ENCODE measurements at places on chromosomes 2 and 18. TPM values are rescaled to one million over a fixed set of nuclear protein-coding genes. Genes with fewer than 3 reads are reported as not detected.
A peak's percentile ranks its signal among the peaks of the same experiment; 100 is the strongest.

GRCh38 chr2:43199492-43200488 is 26.6 kb downstream of the ZFP36L2 start:
- peaks cover 12% of the 10 kb centered on the region for H3K4me1 ChIP-seq
- H3K27ac ChIP-seq: no peak overlapping the region
- no peak for DNase-seq
- H3K36me3 ChIP-seq: no peaks in the 10 kb centered on the region
- no peaks in the 10 kb centered on the region for H3K27me3 ChIP-seq

DNA sequence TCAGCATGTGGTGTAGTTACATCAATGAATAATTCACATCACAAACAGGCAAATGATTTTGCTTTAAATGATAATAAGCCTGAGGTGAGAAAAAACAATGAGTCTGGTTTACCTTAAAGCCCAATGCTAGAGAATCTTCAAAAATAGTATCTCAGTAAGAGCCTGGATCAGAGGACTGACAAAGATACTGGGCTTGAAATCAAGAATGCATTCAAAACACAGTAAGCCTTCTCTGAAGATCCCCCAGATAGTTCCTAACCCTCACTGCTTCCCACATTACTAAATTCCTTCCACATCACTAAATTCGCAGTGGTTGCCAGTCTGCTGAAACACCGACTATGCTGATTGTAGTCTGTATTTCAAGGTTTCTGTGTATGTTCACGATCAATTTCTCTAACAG is 514.9 kb downstream of the SUCLG1 start:
- no peaks in the 10 kb centered on the region for H3K36me3 ChIP-seq
- peaks cover 7% of the 10 kb centered on the region for H3K27me3 ChIP-seq
- no peaks in the 10 kb centered on the region for H3K4me1 ChIP-seq
- H3K27ac ChIP-seq: no peak overlapping the region

Gene ASXL3
- 36.7 TPM for total RNA-seq

DNA sequence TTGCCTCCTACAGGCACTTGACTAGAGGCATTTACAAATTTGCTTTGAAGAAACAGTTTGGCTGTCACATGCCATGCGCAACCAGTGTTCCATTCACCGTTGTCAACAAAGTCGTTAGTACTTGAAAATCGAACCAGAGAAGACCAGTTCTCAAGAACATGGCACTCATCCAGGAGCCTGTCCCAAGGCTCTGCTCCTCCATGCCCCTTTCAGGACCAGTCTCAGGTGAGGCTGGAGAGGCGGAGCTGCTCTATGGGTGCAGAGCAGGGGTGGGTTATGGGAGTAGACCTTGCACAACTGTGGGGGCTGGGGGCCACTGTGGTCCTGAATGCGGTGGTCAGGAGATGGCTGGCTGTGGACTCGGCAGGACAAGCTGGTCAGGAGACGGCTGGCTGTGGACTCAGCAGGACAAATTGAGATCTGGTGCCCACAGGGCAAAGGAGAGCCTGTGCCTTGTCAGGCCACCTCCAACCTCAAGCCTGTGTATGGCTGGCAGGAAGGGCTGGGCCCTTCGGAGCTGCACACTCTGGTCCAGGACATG is 12.3 kb upstream of the ATP9B start:
- DNase-seq: no peak
- no peaks in the 10 kb centered on the region for H3K36me3 ChIP-seq
- H3K4me1 ChIP-seq: no peaks in the 10 kb centered on the region
- H3K27me3 ChIP-seq: peaks cover 20% of the 10 kb centered on the region
- H3K27ac ChIP-seq: no peak overlapping the region

- H3K4me3 ChIP-seq: no peak overlapping the region
- no peak overlapping the region for H3K27ac ChIP-seq
- no peak for DNase-seq
- no peaks in the 10 kb centered on the region for H3K36me3 ChIP-seq
- no peaks in the 10 kb centered on the region for H3K27me3 ChIP-seq
Observed at GRCh38 chr18:53665701-53666100, 558.8 kb downstream of the MBD2 start.

GRCh38 chr2:230318190-230319121 is 8.5 kb upstream of the SP140L start:
- H3K27me3 ChIP-seq: no peaks in the 10 kb centered on the region
- H3K27ac ChIP-seq: no peak overlapping the region
- no peak for DNase-seq
- H3K4me1 ChIP-seq: no peaks in the 10 kb centered on the region
- H3K36me3 ChIP-seq: peaks cover 3% of the 10 kb centered on the region

- H3K36me3 ChIP-seq: no peaks in the 10 kb centered on the region
- peaks cover 25% of the 10 kb centered on the region for H3K27me3 ChIP-seq
- peaks cover 13% of the 10 kb centered on the region for H3K4me1 ChIP-seq
- H3K4me3 ChIP-seq: peak overlapping the region; percentile 98
Observed at GRCh38 chr2:176268976-176269318, 295 bp upstream of the MTX2 start.

DNA sequence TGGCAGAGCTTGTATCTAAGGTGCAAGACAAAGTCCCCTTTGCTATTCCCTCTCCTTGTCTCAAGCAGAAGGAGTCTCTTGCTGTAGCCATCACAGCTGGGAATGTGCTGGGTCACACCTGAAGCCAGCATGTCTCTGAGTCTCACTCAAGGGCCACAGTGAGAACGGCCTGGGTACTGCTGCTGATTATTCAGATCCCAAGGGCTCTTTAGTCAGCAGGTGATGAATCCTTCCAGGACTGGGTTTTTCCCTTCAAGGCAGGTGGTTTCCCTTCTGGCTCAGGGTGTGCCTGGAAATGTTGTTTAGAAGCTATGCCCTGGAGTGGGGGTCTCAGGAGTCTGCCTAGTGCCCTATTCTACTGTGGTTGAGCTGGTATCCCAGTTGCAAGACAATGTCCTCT is 356.3 kb downstream of the PARD3B start:
- H3K27me3 ChIP-seq: no peaks in the 10 kb centered on the region
- H3K36me3 ChIP-seq: peaks cover 17% of the 10 kb centered on the region
- H3K27ac ChIP-seq: no peak overlapping the region

DNA sequence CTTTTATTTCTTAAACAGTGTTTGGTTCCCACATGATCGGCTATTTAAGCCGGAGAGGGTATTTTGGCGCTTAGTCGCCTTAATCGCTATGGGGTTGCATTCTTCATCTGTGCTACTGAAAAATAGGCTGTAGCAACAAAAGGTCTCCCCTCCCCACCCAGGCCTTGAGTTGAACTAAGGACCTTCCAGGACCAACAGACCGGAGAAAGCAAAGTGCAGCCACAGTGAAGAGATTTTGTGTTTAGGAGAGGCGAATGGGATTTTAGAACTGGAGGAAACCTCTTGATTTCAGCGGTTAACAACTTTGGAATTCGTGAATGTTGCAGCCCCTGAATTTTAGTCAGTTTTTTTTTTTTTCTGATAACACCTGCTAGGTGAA is 1.4 kb downstream of the ITGA6 start:
- H3K27me3 ChIP-seq: peaks cover 44% of the 10 kb centered on the region
- H3K36me3 ChIP-seq: no peaks in the 10 kb centered on the region
- peak overlapping the region; percentile 80 for H3K27ac ChIP-seq
- no peak for DNase-seq
- H3K4me3 ChIP-seq: peak overlapping the region; percentile 85
- peaks cover 13% of the 10 kb centered on the region for H3K4me1 ChIP-seq

Gene STPG4
- total RNA-seq: not detected

DNA sequence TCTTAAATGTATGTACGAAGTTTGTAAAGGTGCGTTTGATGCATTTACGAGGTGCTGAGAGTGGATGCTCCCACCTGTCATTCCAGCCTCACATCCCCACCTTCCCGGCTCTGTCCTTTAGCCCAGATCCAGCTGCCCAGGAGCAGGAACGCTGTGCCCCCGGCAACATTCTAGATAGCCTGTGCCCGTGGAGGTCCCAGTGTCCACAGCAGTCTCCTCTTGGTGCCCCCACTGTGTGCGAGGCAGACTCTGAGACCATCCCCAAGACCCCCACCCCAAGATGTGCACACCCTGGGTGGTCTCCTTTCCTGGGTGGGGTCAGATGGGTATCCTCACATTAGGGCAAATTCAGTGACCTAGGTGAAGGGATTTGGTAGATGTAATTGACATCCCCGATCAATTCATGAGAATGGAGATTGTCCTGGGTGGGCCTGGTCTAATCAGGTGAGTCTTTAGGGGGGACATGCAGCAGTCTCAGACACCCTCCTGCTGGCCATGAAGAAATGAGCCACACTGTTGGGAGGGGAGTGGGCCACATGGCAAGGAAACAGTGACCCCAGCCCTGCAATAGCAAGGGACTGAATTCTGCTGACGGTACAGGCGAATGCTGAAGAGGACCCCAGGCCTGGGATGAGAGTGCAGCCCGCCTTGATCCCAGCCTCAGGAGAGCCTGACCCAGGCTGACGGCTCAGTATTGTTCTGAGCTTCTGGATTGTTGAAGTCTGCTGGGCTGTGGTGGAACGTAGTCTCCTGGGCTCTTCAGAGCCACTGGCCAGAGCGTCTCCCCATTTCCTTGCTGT is 203.3 kb downstream of the FAM210A start:
- no peak overlapping the region for H3K4me3 ChIP-seq
- H3K36me3 ChIP-seq: peaks cover 4% of the 10 kb centered on the region
- H3K27me3 ChIP-seq: no peaks in the 10 kb centered on the region
- no peak for DNase-seq

- H3K4me3 ChIP-seq: no peak overlapping the region
- no peak overlapping the region for H3K27ac ChIP-seq
- H3K36me3 ChIP-seq: peaks cover 1% of the 10 kb centered on the region
- no peak for DNase-seq
- H3K27me3 ChIP-seq: no peaks in the 10 kb centered on the region
Observed at GRCh38 chr2:137976274-137976673, 12.0 kb downstream of the HNMT start.

- H3K27me3 ChIP-seq: peaks cover 11% of the 10 kb centered on the region
- no peaks in the 10 kb centered on the region for H3K36me3 ChIP-seq
- DNase-seq: no peak
- H3K4me1 ChIP-seq: peaks cover 2% of the 10 kb centered on the region
Observed at GRCh38 chr2:240858871-240859270, 9.8 kb upstream of the AGXT start.

GRCh38 chr18:54094474-54094873 is 130.0 kb downstream of the MBD2 start:
- DNase-seq: no peak
- H3K27me3 ChIP-seq: no peaks in the 10 kb centered on the region
- H3K36me3 ChIP-seq: no peaks in the 10 kb centered on the region
- H3K4me1 ChIP-seq: peaks cover 5% of the 10 kb centered on the region

DNA sequence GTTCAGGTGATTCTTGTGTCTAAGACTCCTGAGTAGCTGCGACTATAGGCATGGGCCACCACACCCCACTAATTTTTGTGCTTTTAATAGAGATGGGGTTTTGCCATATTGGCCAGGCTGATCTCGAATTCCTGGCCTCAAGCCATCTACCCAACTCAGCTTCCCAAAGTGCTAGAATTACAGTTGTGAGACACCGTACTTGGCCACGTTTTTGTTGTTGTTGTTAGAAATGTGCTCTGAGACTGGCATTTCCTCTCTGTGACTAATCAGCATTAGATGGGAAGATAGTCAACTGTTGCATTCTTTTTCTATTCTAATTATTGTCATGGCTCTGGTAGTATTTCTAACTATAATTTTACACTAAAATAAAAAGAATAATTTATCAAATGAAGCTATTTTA is 191.7 kb downstream of the CAMKMT start:
- no peak overlapping the region for H3K27ac ChIP-seq
- peaks cover 8% of the 10 kb centered on the region for H3K4me1 ChIP-seq
- no peak overlapping the region for H3K4me3 ChIP-seq
- H3K27me3 ChIP-seq: no peaks in the 10 kb centered on the region
- no peak for DNase-seq

DNA sequence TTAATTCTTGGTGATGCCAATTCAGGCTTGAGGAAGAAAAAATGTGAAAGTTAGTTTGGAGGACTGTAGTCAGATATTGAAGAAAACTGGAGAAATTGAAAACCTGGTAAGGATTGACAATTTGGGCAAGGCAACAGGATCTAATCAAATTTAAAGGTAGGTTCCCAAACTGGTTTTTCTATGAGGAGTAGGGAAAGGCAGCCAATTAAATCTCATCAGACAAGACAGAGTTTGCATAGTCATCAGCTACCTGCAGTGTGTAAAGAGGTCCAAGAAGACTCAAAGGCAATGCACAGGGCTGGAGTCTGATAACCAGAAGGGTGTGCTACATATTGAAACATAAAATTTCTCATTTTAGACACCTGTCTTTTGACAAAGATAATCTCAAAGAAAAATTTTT is 16.0 kb upstream of the CAB39 start:
- H3K36me3 ChIP-seq: no peaks in the 10 kb centered on the region
- H3K27ac ChIP-seq: peak overlapping the region; percentile 73
- no peaks in the 10 kb centered on the region for H3K27me3 ChIP-seq
- peaks cover 26% of the 10 kb centered on the region for H3K4me1 ChIP-seq
- no peak for DNase-seq

- no peaks in the 10 kb centered on the region for H3K4me1 ChIP-seq
- no peak overlapping the region for H3K27ac ChIP-seq
- DNase-seq: no peak
Observed at GRCh38 chr2:11103984-11104793, 51.1 kb upstream of the SLC66A3 start.

Gene CYS1
- total RNA-seq: 1.4 TPM

Gene SPP2
- not detected for total RNA-seq
